Activated CD4-positive, alpha-beta T cell treated with anti-CD3 and anti-CD28 coated beads, Interleukin-2, amount 50 U/mL, for 16 hours (primary cell): ENCODE measurements at places on chromosomes 1 and 21.

- no peak for DNase-seq
Observed at GRCh38 chr1:6513320-6513801, 21.9 kb upstream of the PLEKHG5 start.

GRCh38 chr1:111202707-111203623 lies 2.5 kb upstream of the DENND2D start:
- no peak for DNase-seq

GRCh38 chr21:16071092-16071491 lies 341.3 kb downstream of the USP25 start:
- DNase-seq, result no peak

- DNase-seq, result no peak
Observed at GRCh38 chr1:216958569-216958968, 235.3 kb upstream of the ESRRG start.

GRCh38 chr21:25561668-25562641 lies 45.3 kb downstream of the MRPL39 start:
- DNase-seq, result peak; percentile 92

DNA sequence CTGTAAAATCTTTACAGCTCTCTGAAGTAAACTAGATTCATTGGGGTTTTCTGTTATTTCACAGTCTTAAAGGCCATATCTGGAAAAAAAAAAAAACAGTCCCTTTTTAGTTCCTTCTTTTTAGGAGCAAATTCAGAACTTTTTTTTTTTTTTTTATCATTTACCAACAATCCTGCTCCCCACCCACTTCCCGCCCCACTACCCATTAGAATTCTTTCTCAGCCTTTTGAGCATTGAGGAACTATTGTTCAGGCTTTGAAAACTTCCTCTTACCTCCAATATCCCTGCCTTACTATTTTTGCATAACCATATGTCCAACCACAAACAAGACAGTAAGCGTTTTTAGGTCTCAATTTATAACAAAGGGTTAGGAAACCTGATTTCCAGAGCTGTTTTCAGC lies 330.1 kb downstream of the PLPP3 start:
- DNase-seq, result no peak

GRCh38 chr1:182388392-182389134 lies 3.0 kb downstream of the GLUL start:
- no peak for DNase-seq

DNA sequence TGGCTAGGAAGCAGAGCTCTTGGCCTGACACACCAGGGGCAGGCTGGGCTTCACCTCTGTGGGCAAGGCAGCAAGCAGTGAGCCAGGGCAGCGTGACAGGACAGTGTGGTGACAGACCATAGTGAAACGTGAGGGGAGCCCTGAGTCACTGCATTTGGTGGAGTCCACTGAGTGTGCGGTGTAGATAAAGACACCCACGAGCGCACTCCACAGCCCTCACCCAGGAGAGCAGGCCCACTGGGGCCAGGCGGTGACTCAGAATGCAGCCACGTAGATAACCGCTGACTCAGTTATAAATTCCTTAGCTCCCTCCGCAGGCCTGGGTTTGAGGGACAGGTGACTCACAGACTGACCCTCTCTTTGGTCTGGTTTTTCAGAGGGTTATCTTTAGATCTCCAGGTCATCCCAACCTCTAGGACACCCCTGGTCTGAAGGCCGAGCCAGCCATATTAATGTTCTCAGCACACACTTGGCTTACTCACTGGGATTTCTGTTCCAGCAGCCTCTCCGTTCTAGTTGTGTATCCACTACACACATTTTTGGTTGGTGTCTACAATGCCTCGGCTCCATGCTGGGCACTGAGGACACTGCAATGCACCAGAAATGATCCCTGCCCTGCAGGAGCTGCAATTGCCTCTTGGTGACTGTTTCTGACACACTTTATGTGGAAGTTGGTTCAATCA lies 90.2 kb upstream of the TSPAN2 start:
- DNase-seq, result no peak

- peak; percentile 95 for DNase-seq
Observed at GRCh38 chr1:184160236-184160635, 108.7 kb downstream of the TSEN15 start.

DNA sequence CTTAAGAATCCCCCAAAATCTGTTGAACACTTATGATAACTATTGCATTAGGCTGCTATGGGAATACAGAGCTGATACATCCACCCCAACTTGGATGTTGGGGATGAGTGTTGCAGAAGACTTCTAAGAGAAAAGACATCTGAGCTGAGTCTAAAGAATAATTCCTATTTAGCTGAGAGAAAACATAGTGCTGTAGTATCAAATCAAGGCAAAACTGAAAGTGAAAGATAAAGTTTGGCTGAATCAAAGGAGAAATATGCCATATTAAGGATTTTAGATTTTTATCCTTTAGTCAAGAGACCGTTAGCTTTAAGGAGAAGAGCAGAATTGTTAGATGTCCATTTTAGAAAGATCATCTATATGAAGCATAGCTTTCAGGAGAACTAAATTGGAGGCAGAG lies 726.9 kb upstream of the PTBP2 start:
- no peak for DNase-seq

DNA sequence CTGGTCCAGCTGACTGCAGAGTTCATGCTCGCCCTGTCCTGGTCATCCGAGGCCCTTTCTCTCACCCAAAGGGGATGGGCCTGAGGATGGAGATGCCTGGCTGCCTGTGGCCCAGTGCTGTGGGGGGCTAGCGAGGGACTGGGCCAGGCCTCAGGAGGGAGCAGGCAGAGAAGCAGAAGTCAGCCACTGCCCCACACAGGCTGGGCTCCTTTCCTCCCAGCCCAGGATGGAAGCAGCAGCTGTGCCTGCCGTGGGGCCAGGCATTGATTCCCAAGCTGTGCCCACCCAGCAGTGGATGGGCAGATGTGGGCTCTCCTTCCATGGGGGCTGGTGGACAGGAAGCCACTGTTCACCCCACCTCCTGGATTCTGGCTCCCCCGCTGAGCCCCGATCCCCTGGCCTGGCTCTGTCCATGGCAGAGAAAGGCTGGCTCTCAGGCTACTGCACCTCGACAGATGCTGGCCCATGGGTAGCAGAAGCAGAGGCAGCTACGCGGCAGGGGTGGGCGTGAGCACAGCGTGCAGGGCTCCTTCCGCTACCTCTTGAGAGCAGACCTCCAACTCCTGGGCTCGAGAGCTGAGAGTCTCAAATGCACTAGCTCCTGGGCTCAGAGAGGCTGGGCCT lies 24.6 kb downstream of the RUNX3 start:
- DNase-seq, result no peak

DNA sequence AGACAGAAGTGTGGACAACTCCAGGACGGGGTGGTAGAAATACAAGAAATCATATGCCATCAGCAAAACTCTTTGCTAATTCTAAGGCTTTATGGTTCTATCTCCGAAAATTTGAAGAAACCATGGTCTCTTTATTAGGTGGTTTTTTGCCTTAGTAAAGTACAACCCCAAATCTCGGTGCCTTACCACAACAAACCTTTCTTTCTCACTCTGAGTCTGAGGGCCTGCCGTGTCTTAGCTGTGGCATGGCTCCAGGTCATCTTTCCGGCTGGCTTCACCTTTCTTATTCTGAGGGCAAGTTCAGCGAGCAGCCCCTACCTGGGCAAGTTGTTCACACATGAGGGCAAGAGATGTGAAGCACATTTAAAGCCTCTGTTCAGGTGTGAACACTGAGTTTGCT lies 280.6 kb downstream of the TTLL7 start:
- no peak for DNase-seq

- no peak for DNase-seq
Observed at GRCh38 chr1:205060746-205061145, 17.7 kb downstream of the CNTN2 start.

DNA sequence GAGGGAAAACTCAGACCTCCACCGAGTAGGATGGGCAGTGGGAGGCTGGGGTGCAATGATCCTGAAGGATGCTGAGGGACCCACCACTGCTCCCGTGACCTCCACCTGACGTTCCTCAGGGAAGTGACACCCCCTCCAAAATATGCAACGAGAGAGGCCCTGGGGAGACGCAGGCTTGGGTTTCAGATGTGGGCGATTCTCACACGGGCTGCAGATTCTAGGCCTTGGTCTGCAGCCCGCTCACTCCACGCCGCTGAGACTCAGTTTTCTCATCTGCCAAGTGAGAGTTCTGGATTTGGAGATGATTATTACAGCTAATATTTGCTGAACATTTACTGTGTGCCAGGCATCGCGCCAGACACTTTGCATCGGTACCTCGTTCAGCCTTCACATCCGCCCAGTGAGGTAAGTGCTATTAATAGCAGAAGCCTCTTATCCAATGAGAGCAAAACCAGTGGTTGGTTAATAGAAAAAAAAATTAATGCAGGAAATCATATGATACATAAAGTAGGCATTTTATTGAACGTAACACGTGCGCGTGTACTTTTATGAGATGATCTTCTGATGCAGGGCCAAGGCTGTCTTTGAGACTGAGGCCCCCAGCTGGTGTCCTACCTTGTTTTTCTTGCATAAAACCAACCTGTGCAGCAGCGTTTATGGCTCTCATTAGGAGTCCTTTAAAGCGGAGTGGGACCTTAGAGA lies 102.0 kb upstream of the RUNX3 start:
- DNase-seq, result peak; percentile 55

- peak; percentile 6 for DNase-seq
Observed at GRCh38 chr1:165942927-165943597, 115.6 kb downstream of the UCK2 start.

- DNase-seq, result peak; percentile 58
Observed at GRCh38 chr1:35539073-35539823, 18.0 kb downstream of the KIAA0319L start.

GRCh38 chr1:246959944-246960693 lies 28.4 kb upstream of the AHCTF1 start:
- DNase-seq, result no peak

DNA sequence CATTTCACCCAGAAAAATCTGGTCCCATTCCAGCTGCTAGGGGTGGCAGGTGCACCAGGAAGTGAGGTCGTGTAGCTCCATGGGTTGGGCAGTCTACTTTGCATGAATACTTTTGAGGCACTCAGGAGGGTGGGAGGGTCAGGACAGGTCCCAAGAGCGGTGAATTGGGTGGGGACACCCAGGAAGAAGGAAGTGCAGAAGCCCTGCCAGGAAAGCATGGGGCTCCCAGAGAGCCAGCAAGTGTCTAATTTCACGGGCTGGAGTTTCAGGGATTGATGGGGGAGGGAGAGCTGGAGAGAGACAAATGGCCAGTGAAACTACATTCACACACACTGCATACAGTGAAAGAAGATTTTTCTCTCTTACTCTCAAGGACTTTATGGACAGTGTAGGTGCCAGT lies 137.8 kb downstream of the GALNT2 start:
- no peak for DNase-seq

- DNase-seq, result no peak
Observed at GRCh38 chr1:189616893-189617292, 860.8 kb downstream of the BRINP3 start.

DNA sequence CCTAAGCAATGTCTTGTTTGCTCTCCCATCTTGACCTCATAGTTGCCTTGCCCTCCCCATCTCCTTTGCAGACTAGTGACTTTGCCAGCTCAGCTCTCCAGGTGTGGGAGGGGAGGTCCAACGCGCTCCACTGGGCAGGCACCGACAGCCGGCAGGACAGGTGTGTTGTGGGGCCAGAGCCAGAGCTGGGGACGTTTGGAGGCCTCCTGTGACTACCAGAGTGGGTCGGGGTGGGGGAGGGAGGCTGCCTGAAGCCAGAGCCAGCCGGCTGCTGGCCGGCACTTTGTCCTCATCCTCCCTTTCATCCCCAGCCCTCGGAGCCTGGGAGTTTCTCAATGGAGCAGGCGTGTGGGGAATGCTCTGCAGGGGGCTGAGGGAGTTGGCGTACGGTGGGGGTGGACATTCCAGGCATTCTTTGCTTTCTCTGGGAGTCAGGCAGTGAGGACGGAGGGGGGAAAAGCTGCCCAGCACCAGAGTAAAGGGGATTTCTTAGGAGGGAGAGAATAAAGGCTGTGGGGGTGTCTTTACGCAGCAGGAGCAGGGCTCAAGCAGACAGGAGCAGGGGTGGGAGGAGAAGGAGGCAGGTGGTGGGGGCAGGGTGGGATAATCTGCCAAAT lies 20.2 kb downstream of the NUAK2 start:
- DNase-seq, result no peak

GRCh38 chr1:19448491-19449439 lies 36.6 kb downstream of the CAPZB start:
- peak; percentile 53 for DNase-seq

- no peak for DNase-seq
Observed at GRCh38 chr21:24552491-24552890, 1054.8 kb downstream of the MRPL39 start.

- DNase-seq, result no peak
Observed at GRCh38 chr1:168636642-168637111, 60.3 kb downstream of the XCL1 start.
